Bronchial epithelial cell (primary cell): ENCODE measurements at places on chromosomes 2 and 18.

DNA sequence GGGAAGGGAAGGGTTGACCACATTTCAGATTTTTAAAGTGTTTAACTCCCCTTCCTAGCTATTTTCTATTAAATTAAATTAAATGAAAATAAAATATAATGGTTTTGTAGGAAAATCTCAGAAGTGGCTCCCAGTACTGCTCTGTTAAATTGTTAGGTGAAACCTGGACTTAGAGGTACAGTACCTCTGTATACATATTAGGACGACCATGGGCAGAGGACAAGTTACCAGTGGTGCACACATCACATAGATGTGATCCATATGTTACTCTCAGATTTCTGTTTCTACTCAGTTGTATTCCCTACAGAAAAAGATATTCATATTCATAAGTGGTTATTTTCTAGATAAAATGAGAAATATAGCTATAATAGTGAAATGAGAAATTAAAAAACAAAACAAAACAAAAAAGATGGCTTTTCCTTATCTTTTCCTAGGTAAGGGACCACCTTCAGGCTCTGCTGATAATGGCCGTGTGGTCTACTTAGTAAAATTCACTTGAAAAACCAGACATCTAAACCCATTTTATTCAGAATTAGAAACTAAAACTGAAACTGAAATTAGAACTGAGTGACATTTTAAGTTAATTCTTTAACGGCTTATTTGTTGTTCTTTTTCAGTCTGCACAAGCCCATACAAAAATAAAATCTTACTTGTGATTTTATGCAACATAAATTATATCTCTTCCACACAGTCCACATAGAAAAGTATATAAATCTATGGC is 832.5 kb upstream of the CHAC2 start:
- DNase-seq: no peak

DNA sequence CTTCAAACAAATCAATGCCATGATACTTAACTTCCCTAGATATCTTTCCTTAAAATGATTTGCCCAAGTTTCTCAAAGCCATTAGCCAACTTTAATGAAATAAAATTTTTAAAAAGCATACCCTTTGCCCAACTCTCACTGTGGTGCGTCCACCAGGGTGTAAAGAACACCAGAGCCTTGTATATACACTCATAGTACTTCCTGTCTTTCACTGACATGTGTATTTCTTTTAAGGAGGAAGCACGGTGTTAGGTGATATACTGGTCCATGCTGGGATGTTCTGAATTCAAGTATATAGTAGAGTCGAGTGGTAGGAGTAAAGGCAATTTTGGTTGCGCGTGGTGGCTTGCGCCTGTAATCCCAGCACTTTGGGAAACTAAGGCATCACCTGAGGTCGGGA is 22.7 kb downstream of the AAK1 start:
- DNase-seq: no peak

GRCh38 chr2:151945186-151945585 is 117.0 kb upstream of the ARL5A start:
- DNase-seq: peak; percentile 96

- DNase-seq: peak; percentile 54
Observed at GRCh38 chr2:67445652-67446268, 48.6 kb downstream of the ETAA1 start.

DNA sequence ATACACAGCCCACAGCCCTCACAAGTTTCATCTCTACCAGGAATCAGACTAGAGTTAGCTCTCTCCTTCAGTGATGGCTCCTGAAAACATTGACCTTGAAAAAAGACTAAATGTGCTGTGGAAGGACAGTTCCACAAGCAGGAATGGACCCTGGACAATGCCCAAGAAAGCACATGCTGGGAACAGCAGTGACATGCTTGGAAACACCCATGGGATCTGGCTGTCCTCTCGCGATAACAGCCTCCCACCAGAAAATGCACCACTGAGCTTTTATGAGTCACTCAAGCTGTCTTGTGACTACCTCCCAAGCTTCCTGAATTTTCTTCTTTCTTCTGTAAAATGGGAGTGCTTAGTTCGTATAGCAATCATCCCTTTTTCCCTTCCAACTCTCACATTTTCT is 269.2 kb downstream of the LRATD1 start:
- no peak for DNase-seq

DNA sequence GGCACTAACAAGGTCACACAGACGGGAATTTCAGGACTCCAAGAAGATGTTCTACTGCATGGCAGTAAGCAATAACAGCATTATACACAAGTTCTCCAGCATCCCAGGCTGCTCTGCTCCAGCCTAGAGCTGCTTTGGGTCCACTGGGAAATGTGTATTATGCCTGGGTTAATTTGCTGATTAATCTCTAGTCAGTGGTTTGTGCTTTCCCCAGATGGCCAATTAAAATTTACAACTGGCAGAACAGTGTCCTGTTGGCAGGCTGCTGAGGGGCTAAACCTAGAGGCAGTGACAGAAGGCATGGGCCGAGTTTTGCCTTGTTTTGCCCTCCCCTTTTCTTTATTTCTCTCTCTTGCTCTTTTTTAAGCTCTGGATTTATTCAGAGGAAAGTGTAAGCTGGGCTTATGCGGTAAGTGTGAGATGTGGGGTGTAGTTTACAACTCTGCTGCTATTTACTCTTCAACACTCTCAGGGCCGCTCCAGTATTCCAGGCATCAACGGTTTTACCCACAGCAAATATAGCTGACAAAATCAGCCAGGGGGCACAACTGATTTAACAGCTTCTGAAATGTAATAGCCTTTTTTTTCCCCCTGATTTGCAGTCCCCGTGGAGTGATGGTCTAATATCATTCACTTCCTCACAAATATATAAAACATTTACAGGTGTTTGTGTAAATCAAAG is 348.0 kb downstream of the GPD2 start:
- DNase-seq: no peak

- no peak for DNase-seq
Observed at GRCh38 chr2:119234021-119235019, 10.7 kb downstream of the STEAP3 start.

- DNase-seq: no peak
Observed at GRCh38 chr2:168253379-168253778, 6.0 kb upstream of the STK39 start.

DNA sequence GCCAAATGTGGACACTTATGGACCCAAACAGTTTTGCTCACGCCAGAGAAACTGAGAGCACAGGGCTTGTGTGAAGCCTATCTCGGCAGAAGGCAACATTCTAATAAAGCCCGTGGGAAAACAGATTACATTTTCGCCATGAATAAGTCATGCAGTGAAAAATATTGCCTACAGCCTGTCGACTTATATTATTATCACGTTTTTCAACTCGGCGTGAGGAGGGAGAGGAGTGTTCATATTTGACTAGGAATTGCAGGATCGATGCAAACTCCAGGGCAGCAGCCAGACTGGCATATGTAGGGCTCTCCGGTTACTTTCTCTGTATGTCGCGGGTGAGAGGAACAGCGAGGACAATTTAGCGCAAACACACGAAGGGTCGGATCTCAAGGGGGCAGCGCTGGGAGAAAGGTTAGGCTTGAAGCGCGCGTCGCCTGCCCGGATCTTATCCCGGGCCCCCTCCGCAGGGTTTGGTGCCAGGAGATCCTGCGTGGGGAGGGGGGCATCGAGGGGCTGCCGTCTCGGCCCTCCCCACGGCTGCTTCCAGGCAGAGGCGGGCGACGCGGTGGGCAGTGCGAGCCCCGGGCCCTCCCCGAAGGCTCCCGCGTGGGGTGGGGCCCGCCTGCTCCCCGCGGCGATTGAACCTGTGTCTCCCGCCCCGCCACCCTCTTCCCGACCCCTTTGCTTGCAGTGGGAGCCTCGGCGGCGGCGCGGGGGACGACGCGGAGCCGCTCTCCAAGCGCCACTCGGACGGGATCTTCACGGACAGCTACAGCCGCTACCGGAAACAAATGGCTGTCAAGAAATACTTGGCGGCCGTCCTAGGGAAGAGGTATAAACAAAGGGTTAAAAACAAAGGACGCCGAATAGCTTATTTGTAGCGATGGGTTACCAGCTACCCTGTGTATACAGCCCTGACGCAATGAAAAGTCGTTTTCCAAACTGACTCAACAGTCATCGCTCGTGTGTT is 4.4 kb downstream of the ADCYAP1 start:
- no peak for DNase-seq

DNA sequence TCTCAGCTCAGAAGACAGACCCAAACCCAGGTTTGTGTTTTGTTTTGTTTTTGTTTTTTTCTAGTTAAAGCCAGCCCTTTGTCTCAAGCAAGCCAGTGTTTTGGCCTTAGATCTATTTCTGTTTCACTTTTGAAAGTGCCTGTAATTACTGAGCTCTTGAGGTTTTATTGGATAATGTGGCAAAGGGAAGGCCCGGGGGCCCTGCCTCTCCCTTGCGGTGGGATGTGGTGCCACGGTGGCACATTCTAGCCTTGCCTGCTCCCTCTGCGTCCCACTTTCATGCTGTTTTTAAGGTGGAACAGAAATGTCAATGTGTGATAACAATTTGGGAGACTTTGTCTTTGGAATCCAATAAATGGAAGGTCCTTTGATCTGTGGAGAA is 2.5 kb downstream of the HPCAL1 start:
- DNase-seq: no peak

DNA sequence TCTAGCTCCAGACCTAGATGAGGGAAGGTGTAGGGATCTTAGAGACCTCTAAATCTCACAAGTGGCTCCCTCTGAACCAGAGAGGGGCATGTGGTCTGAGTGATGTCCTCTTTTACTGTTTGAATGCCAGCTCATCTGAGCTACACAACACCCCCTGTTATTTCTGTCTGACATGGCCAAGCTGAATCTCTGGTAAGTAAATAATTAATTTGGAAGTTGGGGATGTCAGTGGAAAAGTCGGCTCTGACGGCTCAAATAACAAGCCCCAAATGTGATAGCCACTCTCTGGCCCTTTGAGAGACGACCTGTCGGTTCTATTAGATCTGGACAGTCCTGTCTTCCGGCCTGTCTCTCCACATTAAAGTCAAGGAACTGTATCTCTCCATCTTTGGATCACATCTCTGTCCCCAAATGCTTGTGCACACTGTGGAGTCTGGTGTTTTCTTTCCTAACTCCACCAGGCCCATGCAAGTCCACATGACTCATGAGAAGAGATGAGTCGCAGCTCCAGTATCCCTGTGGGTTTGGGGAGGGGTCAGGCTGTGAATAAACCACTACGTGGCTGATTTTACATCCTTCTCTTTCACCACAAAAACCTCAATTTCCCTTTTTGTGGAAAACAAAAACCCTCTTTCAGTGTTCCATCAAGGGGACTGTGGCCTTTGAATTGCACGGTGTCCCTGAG is 52.5 kb downstream of the SETBP1 start:
- peak; percentile 96 for DNase-seq

GRCh38 chr2:220420820-220421219 is 793.4 kb downstream of the SLC4A3 start:
- DNase-seq: no peak

DNA sequence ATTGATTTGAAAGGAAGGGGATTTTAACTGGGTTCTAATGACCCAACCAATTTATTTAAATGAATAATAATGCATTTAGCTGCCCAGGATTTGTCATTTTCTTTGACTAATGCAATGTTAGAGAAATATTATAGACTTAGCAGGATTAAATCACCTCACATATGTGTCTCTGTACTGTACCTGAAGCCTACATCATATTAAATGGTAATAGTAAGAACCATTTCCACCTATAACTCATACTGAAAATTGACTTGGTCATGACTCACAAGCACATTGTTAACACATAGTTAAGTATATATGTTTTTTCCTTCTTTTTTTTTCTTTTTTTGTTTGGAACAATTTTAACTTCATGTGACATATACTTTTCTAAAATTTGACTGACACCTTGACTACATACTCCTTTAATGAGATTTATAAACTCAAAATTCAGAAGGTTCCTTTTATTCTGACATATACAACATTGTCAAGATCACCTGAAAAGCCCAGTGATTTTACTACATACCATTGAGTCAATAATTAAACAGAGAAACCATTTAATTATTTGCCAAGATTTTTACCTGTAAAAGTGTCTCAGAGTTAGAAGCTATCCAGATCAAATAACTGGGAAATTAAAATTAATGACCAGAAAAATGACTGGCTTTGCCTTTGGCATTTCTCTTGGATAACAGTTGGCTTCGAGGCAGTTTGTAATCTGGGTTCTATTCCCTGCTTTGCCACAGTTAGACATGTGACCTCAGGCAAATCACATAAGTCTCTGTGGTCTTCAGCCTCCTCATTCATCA is 58.8 kb upstream of the CDC42EP3 start:
- peak; percentile 37 for DNase-seq

DNA sequence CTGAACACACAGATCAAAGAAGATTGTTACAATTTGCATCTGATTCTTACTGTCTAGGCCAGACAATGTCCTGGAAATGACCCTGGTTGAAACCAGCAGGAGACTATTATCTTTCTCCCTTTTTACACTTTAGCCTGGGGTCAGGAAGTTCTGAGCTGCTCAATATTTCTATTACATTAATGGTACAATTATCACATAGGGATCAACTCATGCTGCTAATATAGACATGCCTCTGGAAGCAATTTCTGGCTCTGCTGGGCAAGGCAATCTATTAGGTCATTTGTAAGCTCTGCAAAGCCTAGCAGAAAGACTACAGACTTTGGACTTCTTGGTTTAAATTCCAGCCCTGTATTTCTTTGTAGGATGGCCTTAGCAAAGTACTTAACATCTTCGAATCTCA is 205.3 kb downstream of the LRP1B start:
- no peak for DNase-seq

GRCh38 chr2:119156105-119156890 is 2.3 kb downstream of the C1QL2 start:
- DNase-seq: peak; percentile 11

DNA sequence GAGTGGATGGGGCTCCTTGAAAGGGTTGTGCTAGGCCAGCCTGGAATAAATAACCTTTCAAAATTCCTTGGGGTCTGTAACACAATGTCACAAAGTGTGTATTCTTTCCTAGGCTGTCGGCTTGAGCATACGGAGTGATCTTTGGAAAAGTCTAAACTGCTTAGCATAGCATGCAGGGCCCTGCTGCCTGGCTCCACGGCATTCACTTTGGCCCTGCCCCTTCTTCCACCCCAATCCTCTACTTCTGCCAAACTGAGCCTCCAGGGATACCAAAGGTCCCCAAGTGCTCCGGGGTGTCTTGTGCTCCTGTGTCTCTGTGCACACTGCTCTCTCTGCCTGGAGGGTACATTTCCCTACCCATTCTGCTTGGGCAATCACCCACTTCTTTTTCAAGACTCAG is 196.1 kb downstream of the LTBP1 start:
- DNase-seq: no peak

- DNase-seq: no peak
Observed at GRCh38 chr2:98294711-98295110, 51.5 kb upstream of the CNGA3 start.

DNA sequence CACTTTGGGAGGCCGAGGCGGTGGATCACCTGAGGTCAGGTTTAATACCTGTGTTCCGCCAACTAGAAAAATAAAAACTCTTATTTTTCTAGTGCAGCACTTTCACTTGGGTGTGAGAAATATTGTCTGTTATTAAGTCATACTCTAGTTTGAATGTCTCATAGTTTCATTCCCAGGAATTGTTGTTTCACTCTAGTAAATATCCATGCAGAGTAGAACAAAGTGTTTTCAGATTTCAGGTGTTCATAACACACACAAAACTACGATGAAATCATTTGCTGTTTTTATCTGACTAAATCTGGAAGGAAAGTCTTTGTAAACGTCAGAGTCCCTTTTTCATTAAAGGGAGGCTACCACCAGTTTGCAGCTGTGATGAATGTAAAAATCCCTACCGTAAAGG is 4.0 kb downstream of the FAM117B start:
- no peak for DNase-seq
